ENCODE measurements at places on chromosomes 6 and 20.

- DNase-seq: no peak
These were observed 65.2 kb downstream of the CDC5L start for GRCh38 chr6:44452725-44453124.

DNA sequence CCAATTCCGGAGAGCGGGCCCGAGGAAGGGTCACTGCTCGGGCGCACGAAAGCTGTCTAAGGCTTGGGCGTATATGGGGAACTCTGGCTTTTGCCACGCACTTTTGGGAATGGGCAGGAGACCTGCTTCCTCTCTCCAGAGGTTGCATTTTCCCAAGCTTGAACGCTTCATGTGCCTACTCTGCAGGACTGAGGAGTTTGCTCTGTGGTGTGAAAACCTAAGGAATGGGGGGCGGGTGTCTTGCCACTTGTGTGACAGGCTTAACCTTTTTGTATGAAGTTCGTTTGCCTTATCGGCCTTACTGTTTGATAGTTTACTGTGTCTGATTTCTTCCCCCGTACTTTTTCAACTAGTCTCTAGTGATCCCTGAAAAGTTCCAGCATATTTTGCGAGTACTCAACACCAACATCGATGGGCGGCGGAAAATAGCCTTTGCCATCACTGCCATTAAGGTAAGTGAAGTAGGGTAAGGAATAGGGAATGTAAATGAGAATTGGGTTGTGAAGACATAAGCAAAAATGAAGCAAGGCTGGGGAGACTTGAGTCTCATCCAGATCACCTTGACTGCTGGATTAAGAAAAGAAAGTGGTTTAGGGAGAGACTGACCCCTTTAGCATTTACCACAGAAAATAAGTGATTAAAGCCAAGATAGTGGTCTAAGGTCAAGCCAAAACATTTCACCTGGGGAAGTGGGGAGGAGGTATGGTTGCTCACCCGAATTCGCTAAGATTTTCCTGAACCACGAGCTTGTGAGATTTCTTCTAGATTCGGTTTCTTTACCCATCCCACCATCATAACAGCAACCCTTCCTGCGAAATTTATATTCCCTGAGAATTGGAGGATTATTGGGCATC is 627 bp downstream of the RPS18 start:
- DNase-seq: no peak

- DNase-seq: no peak
These were observed 64.2 kb upstream of the SUPT3H start for GRCh38 chr6:45441851-45442453.

DNA sequence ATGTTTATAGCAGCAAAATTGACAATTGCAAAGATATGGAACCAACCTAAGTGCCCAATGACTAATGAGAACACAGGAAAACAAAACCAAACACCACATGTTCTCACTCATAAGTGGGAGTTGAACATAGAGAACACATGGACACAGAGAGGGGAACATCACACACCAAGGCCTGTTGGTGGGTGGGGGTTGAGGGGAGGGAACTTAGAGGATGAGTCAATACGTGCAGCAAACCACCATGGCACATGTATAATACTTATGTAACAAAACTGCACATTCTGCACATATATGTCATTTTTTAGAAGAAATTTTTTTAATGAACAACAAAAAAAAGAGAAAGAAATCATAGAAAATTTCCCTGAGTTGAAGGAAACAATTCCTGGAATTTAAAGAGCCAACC is 3.9 kb downstream of the EPM2A start:
- no peak for DNase-seq

DNA sequence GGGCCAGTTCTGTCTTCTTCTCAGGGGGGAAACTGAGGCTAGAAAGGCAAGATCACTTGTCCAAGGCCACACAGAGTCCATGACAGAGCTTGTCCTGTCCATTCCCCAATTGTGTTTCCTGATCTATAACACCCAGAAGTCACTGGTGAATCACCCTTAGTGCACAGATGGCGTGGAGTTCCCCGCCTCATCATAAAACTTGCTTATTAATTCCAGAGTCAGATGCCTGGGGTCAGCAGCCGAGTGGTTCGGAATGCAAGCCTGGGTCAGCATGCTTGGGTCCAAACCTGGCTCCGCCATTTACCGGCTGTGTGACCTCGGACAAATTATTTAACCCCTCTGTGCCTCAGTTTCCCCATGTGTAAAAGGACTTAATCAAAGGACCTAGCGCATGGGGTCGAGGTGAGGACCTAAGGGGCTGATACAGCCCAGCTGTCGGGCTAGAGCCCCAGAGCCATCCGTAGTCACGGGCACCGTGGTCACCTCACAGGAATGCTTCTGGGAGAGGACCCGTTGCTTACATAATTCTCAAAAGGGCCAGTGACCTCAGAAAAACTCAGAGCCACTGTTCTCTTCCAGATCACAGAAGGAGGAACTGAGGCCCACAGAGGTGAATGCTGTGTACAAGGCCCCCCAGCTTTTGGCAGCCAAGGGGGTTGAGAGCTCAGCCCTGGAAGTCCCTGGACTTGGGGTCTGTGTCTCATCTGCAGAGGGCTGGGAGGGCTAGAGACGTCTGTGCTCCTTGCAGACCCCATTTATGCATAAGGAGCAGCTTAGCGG is 1.4 kb upstream of the ZBP1 start:
- no peak for DNase-seq

- DNase-seq: no peak
These were observed 11.8 kb upstream of the CAP2 start for GRCh38 chr6:17381424-17382147.

- DNase-seq: no peak
These were observed 39.0 kb downstream of the GCM1 start for GRCh38 chr6:53109612-53110011.

DNA sequence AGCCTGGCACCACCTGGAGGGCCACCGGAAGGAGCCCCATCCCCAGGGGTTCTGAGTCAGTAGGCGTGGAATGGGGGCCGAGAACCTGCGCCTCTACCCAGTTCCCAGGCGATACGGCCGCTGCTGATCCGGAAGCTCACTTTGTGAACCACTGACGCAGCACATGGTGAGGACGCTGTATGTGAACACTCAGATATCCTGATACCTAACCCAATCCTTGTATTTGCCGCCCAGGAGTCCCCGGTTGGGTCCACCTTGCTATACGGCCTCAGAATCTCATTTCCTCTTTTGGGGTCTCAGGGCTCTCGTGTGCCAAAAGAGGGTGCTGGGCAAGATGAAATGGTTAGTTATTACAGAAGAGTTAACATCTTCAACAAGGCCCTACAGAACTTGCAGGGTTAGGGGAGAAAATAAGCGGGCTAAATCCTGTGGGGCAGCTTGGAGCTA is 604 bp upstream of the RAB5IF start:
- peak; percentile 67 for DNase-seq

DNA sequence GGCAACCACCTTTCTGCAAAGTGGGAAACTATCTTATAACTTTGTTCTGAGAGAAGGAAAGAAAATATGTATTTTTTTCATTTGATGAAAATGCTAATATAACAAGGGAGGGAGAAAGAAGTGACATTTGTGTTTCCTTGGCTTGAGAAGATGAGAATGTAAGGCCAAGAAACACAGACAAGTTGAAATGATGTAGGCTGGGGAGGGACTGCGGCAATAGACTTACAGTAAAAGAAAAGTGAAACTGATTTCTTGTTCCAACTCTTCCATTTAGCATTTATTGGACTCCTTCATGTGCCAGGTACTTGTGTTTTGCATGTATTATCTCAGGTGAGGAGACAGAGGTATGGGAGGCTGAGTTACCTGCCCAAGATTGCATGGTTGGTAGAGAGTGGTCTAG is 130.9 kb downstream of the CARMIL1 start:
- DNase-seq: peak; percentile 48

DNA sequence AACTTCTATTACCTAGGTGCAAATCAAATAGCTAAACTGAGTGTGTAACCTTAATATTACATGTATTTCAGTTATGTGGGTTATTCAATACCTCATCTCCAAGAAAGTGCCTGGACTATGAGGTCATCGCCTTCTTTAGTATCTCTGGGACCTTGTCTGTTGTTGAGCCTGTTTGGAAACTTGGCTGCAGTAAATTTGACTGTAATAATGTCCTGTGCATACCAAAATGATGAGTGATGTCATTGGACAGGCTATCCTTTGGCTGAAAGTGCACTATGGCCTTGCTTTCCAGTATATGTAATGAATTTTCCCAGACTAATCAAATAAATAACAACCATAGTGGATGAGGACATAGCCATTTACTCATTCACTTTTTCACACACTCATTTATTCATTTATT is 455.1 kb downstream of the ADGRB3 start:
- DNase-seq: no peak

GRCh38 chr6:3707024-3707423 is 44.5 kb downstream of the PXDC1 start:
- DNase-seq: no peak

Measured in CD4-positive, alpha-beta T cell treated with Interferon alpha-2 for 1 hour (primary cell).